ENCODE measurements at places on chromosomes 3 and 15.

- DNase-seq, result peak; percentile 80
Observed at GRCh38 chr3:11624161-11624560, 19.6 kb downstream of the VGLL4 start.

DNA sequence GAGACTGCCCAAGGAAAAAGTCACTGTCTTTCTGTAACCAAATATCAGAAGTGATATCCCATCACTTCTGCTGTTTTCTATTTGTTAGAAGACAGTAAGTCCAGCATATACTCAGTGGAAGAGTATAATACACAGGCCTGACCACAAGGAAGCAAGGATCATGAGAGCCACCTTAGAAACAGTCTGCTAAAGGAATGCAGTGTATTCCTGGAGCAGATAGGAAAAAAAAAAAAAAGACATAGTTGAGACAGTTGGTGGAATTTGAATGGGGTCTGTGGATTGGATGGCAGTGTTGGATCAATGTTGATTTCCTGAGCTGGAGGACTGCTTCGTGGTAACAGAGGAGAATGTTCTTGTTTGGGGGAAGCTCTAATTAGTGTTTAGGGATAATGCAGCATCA is 26.5 kb upstream of the FBXL2 start:
- DNase-seq, result no peak

DNA sequence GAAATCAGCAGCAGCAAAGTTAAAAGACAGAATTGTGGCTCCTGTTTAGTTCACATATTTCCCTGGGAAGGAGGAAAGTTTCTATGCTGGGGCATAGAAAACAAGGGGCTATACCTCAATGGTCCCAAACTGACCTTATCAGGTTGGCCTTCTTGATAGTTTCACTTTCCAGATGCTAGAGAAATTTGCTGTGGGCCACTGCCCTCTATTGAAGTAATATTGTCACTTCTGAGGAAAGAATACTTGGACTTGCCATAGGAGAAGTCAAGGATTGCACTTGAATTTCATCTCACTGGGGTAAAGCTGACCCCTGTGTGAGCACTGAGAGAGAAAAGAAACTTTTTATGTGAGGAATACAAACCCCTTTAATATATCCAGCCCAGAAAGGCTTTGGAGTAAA is 49.3 kb upstream of the XCR1 start:
- DNase-seq, result peak; percentile 29

- DNase-seq, result no peak
Observed at GRCh38 chr3:124227150-124227630, 235.3 kb upstream of the ROPN1 start.

DNA sequence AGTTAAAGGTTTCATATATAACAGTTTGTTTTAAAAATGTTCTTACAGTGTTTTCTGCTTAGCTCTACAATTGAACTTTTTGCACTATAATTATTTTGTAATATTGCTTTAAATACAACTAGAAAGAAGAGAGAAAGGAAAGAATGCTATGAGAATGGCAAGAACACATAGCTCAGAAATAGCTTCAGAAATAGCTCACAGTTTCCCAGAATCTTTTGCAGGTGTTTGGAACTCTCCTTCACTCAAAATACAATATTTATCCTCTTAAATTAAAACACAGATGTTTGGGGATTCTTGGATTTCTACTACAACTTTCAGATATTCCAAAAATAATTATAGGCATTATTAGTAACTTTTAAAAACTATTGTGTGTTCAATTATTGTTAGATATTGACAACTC is 658.0 kb upstream of the DPPA4 start:
- no peak for DNase-seq

GRCh38 chr15:39429898-39430357 is 151.0 kb upstream of the THBS1 start:
- DNase-seq, result peak; percentile 72

- DNase-seq, result no peak
Observed at GRCh38 chr15:63264688-63265293, 12.6 kb upstream of the APH1B start.

GRCh38 chr15:59615661-59616060 is 4.1 kb downstream of the GCNT3 start:
- no peak for DNase-seq

GRCh38 chr15:48091522-48091921 is 29.3 kb upstream of the SLC24A5 start:
- no peak for DNase-seq

GRCh38 chr15:36449084-36449661 is 130.3 kb upstream of the CDIN1 start:
- no peak for DNase-seq

- DNase-seq, result no peak
Observed at GRCh38 chr3:177051411-177051810, 145.9 kb downstream of the TBL1XR1 start.

DNA sequence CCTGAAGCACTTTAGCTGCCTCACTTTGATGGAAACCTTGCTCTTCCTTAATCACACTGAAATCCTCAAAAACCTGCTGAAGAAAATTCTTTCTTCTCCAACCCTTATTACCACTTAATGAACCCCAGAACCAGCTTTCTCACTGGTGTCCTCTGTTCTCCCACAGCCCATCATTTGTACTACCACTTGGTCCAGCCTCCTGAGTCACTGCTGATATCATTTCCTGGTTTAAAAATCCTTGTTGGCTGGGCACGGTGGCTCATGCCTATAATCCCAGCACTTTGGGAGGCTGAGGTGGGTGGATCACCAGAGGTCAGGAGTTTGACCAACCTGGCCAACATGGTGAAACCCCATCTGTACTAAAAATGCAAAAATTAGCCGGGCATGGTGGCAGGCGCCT is 418.6 kb upstream of the KCNMB2 start:
- no peak for DNase-seq

GRCh38 chr3:50323614-50324199 is 1.2 kb upstream of the HYAL2 start:
- DNase-seq, result no peak

DNA sequence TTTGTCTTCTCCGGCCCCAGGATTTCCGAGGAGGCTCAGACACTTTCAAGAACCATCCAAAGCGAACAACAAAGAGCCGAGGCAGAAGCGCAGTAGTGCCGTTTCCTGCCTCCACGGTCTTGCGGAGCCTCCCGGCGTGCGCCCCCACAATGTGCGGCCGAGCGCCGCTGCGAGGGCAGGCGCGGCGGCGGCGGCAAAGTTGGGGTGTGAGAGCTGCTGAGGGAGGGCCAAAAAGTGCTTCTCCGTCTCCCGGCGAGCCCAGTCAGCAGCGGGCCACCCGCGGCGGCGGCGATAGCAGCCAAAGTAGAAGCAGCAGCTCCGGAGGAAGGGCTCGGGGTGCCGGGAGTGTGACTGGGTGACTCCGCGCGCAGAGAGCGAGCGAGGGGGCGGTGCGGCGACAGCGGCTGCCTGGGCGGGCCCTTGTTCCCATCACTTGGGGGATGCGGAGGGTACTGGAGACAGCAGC is 749.1 kb downstream of the ROBO1 start:
- DNase-seq, result peak; percentile 53

GRCh38 chr15:29270169-29270955 is 740 bp upstream of the NSMCE3 start:
- peak; percentile 69 for DNase-seq

DNA sequence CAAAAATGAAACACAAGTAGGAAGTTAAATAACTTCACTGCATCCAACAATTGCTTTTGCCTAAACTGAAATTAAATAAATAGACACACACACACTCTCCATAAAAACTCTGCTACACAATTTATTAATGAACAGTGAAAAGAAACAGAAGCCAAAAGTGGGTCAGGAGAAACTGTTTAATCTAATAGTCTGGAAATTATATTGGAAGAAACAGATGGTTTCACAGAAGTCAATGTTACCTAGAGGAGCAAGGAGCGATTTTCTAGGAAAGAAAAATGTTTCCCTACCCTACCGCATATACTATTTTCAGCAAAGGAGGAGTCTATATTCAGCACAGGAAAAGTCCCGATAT is 32.0 kb downstream of the RFTN1 start:
- no peak for DNase-seq

- no peak for DNase-seq
Observed at GRCh38 chr3:39272191-39272590, 7.6 kb downstream of the CX3CR1 start.

DNA sequence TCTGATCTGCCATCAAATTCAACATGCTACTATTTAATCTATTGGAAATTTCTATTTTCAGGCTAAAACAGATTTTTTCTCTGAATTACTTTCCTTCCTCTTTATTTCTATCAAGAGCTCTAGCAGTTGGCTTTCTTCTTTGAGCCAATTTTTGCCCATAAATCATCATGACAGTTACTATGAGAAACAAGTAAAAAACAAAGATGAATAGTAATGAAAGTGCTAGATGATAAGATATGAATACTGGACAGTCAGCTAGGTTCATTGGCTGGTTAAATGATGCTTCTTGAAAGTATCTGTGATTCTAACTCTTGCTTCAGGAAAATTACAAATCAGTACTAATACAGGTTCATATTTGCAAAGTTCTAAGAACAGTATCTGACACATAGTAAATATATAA is 38.6 kb upstream of the NANOGP8 start:
- no peak for DNase-seq

- no peak for DNase-seq
Observed at GRCh38 chr3:130834476-130834875, 59.4 kb upstream of the ATP2C1 start.

GRCh38 chr3:59878038-59878427 is 828.2 kb upstream of the CFAP20DC start:
- no peak for DNase-seq

DNA sequence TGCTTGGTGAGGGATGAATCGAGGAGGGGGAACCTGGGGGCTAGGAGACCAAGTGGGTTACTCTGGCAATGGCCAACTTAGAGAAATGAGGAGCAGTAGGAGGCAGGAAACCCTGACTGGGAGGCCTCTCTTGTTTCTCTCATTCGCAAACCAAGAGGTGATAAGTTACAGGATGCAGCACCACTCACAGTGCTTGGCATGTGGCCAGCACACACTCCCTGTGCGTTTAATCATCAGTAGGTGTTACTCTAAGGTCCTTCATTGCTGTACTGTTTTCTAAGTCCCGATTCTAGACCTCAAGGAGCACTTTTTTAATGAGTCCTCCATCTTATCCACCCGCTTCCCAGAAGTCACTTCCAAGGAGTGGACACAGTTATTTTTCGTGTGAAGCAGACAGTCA is 314.1 kb upstream of the TRIM42 start:
- peak; percentile 8 for DNase-seq

DNA sequence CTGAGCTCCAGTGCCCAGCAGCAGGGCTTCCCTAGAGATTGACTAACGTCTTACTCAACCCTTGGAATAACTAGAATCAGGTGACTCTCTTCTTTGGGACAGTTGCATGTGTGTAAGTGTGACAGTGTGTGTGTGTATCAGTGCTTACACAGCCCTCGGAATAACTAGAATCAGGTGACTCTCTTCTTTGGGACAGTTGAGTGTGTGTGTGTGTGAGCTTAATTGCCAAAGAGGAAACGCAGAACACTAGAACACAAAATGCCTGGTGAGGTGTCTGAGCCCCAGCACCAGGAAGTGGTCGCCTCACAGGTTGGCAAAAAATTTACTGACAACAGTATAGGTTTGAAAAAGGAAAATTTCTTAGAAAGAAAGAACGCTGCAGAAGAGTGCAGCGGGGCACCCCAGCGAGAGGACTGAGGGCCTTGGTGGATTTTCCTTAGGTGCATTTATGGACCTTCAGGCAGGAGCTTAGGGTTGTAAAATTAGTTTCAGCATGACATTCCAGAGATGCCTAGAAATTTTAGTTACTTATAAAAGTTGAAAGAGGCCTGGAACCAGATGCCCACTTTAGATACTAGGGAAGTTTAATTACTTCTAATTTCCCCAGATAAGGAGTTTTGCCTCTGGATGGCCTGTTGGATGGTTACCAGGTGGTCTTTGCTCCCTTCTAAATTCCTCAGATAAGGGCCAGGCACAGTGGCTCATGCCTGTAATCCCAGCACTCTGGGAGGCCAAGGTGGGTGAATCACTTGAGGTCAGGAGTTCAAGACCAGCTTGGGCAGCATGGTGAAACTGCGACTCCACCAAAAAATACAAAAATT is 3.7 kb upstream of the WDR82 start:
- no peak for DNase-seq

GRCh38 chr3:56885453-56885852 is 83.7 kb upstream of the ARHGEF3 start:
- no peak for DNase-seq

DNA sequence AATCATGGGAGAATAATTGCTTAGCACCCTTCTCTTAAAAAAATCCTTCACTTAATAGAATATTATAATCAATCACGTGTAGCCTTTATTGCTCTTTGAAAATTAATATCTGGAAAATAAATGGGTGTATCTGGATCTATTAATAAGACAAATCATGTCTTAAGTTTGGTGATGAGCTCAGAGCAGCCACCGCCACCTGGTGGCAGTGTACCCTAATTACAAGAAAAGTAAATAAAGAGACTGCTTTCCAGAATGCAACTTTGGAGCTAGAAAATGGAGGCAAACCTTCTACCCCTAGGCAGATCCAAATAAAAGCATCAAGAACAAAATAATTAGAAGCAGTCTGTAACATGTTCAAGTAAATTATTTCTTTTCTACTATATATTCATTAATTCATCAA is 43.5 kb downstream of the EPHB1 start:
- DNase-seq, result peak; percentile 25

DNA sequence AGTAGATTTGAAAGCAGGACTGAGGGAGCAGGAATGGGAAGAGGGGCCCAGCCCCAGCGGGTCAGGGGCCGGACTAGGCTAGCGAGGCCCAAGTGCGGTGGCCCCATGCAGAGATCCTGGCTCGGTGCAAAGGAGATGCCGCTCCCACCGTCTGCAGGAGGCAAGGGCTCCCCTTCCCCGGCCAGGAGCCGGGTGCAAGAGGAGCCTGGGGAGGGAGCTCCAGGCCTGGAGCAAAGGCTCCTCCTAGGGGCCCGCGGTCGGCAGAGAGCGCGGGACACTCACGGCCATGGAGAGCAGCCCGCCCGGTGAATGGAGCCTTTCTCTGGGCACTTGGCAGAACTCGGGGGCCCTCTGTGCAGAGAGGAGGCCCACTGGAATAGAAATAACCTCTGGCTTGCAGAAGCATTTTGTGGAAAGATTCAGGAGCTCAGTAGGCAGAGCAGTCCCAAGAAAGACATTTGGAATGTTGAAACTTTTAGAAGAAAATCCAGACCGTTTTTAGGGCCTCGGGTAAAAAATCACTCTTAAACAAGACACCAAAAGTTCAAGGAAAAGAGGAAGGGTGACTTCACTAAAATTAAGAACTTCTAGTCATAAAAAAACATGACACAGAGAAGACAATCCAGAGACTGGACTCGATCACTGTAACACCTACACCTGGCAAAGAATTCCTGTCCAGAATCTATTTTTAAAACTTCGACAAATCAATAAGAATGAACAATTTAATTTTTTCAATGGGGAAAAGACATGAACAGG is 43.0 kb upstream of the USP3 start:
- DNase-seq, result no peak

- peak; percentile 20 for DNase-seq
Observed at GRCh38 chr3:176430244-176431037, 766.8 kb downstream of the TBL1XR1 start.

DNA sequence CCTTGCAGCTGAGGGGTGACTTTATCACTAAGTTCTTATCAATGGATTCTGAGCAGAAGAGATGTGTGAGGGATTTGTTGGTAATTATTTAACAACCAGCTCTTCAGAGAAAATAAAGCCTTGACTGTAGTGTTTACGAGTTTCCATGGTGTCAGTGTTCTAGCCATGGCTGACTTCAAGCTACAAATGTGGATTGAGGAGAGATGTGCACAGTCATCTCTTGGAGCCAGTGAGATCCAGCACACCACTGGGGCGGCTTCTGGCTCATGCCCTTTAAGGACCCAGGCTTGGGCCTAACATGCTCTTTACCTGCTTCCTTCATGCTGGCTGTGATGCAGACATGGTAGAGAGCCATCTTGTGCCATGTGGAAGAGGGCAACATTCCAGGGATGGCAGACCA is 145.6 kb upstream of the MRPS22 start:
- no peak for DNase-seq
